ENCODE measurements at places on chromosomes 5 and 9. TPM values are rescaled to one million over a fixed set of nuclear protein-coding genes. Genes with fewer than 3 reads are reported as not detected.

Gene MARCHF3
- 19.9 TPM for total RNA-seq

Gene GABRA1
- not detected for total RNA-seq

Gene CNOT8
- 21.5 TPM for total RNA-seq

Gene FRMD3
- 120 TPM for total RNA-seq

Data from heart left ventricle (tissue), 16 donors.